Hematopoietic multipotent progenitor cell (in vitro differentiated cells): ENCODE measurements at places on chromosomes 11 and 22. TPM values are rescaled to one million over a fixed set of nuclear protein-coding genes. Genes with fewer than 3 reads are reported as not detected.

GRCh38 chr22:45181766-45182165 is 18.0 kb downstream of the NUP50 start:
- DNase-seq: no peak

DNA sequence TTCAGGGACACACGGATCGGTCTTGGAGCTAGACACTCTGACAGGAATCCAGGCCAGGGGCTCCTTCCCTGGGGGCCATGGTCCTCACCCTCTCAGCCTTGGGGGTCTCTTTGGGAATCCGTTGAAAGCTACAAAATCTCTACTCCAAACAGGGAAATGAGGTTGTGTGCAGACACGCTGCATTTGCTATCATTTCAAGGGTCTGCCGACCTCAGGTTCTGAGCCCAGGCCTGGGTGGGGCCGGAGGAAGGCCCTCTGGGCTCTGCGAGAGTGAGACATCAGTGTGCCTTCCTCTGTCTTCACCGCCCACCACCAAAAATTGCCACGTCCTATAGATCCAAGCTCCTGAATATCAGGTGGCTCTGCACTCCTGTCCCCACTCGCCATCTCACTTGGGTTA is 74.4 kb upstream of the FGF3 start:
- no peak for DNase-seq

The CABP4 gene
- total RNA-seq: 1.6 TPM

DNA sequence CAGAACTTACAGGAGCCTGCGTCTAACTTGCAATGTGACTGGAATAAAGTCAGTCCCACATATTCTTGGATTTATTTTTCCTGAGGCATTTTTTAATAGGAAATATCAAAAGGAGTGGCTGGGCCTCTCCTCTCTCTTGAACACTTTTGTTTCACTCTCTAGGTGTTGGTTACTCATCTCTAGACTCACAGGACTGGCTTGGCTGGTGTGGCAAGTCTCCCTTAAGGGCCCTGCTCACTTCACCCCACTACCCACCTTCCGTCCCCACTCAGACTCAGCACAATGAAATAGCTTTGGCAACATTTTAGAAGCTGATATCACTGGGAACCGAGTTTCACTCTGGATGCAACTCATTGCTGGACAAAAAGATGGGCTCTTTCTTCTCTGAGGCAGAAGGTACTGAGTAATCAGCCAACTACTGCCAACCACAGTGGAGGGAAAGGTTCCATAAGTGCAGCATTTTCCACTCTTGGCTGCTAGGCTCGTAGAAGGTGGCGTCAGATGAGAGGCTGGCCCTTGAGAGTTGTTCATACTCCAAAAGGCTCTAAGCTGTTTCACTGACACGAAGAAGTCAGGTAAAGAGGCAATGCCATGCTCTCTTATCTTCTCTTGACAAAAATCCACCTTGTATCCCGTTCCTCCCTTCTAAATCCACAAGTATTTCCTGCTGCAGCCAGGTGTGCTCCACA is 390.6 kb downstream of the SOX6 start:
- no peak for DNase-seq

DNA sequence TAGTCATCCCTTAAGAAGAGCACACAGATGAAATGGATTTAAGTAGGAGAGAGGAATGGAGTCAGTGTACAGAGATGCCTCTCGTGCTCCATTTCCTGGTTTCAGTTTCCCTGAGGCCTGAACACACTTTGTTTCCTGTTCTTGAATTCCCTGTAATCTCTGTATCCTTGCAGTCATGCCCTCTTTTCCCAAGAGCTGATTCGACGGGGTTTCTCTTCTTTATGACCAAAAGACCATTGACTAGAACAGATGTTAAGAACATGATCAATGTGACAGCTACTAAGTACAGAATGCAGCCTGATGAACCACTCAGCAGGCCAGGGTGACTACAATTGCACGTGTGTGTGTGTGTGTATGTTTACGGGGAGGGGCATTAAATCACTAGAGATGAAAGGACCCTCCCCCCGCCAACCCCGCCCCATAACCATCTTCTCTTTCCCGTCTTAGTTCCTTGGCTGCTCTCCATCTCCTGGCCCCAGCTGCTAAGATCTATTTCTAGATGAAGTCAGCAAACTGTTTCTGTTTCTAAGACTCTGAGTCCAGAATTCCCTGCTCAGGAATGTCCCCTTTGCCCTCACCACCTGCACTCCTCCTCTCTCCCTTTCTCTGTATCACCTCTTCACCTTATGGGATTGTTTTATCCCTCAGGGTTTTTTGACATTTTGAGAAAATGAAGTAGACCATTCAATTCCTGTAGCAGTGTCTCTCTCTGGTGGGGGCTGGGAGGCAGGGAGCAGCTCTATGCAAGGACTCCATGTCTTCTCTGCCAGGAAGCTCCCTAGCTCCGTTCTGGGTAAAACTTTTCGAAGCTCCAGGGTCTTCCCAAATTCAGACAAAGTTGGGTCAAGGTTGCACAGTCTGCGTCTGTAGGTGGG is 26.0 kb downstream of the SLC22A6 start:
- no peak for DNase-seq

DNA sequence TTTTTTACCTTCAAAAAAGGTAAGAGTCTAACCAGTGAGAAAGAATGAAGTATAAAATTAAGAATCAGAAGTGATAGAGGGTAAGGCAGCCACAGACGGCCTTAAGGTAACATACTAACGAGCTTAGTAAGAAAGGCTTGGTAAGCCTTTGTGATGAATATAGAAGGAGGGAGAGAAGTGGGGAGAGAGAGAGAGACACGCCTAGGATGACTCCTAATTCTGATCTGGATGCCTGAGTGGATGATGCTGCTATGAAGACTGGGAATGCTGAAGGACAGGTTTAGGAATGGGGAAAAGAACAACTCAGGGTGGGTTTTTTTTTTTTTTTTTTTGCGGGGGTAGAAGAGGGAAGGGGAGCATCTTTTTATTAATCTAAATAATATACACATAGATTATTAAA is 4.8 kb downstream of the FBXO3 start:
- no peak for DNase-seq
